ENCODE measurements at places on chromosomes 4 and X.

GRCh38 chr4:79236785-79237184, 89.1 kb downstream of the NAA11 start:
- no peak for DNase-seq

- no peak for DNase-seq
Observed at GRCh38 chr4:100633269-100633668, 115.4 kb upstream of the EMCN start.

GRCh38 chr4:15148691-15149090, 146.4 kb downstream of the CPEB2 start:
- DNase-seq, result no peak

DNA sequence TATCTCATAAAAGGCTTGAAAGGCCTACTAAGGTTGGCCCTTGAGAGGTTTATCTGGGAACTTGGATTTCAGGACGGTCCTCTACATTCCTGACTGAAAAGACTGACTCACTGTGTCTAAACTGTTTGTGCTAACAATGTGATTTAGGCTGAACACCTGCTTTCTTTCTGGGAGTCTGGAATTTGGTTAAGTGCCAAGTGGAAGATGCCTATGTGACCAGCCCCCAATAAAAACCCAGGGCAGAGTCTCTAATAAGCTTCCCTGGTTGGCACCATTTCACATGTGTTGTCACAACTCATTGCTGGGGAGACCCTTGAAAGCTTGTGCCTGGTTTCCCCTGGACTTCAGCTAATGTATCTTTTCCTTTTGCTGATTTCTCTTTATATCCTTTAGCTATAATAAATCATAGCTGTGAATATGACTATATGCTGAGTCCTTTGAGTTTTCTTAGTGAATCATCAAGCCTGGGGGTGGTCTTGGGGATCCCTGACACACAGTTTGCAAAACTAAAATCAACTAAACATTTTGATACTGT, 55.1 kb downstream of the GPR82 start:
- DNase-seq, result no peak

DNA sequence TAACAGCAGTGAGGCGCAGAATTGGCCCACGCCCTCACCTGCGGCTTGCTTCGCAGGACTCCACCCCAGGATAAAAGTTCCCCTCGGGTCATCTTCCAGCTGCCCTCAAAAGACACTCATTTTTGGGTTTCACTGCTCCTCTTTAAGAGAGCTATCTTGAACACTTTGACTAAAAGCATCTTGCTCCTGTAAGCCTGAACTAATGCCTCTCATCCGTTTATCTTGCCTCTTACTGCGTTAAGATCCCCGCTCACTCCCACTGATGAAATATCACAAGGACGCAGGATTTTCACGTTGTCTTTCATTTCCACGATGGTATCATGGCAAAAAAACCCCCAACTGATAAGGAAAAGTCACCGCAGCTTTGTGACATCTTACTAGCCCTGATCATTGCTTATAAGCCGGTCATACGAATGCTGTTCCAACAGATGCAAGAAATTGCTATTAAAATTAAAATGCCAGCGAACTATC, 591 bp upstream of the ACSL4 start:
- DNase-seq, result no peak

DNA sequence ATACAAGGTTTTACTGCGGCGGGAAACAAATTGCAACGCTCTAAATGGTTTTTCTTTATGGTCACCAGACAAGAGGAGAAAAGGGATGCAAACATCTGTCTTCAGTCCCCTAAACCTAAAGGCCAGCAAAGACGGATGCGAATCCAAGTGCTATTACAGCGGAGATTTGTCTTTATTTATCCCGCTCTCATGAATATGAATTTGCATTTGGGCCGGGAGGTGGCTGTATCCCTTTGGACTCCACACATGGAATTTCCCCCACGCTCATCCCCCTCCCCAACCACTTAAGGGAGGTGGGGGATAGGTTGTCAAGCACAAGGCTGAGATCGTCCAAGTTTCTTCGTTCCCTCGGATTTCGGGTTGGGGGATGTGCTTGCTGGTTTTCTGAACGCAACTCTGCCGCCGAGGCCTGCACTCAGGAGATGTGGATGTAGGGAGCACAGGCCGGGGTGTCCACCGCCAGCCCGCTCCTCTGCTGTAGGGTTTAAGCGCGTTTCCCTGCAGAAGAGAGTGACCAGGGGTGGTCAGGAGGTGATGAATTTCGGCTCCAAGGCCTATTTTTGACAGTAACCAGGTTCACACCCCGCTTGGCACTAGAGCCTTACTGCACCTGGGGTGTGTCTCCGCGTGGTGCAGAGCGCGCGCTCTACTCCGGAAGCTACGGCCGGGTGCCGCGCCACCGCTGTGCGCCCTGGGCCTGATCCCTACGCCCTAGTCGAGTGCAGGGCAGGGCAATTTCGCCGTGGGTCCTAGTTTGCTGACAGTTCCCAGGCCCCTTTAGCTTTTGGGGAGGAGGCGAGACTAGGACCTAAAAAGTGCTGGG, 2.3 kb upstream of the PHOX2B start:
- DNase-seq, result no peak

- no peak for DNase-seq
Observed at GRCh38 chrX:82589410-82589809, 918.7 kb upstream of the POU3F4 start.

DNA sequence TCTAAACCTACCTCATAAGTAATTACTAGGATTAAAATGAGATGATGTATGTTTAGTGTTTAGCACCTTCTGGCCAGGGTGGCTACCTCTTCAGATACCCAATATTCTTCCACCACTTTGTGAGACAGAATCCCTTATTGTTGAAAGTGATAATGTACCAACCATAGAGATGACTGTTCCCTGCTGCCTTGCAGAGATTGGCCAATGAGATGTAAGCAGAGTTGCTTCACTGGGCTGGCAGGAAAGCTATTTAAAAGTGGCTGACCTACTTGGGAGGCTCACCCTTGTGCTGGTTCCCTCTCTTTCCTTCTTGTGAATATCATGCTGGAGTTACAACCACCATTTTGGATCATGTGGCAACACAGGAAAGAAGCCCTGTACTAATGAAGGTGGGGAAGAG, 58.9 kb downstream of the TMEM154 start:
- no peak for DNase-seq

- no peak for DNase-seq
Observed at GRCh38 chr4:42159271-42160001, 7.0 kb upstream of the BEND4 start.

- no peak for DNase-seq
Observed at GRCh38 chrX:21623778-21624501, 34.2 kb downstream of the KLHL34 start.

GRCh38 chr4:9971711-9972110, 49.6 kb downstream of the SLC2A9 start:
- no peak for DNase-seq

GRCh38 chr4:101066626-101067170, 280.6 kb downstream of the PPP3CA start:
- DNase-seq, result no peak

- no peak for DNase-seq
Observed at GRCh38 chr4:87420276-87420830, 2.0 kb upstream of the NUDT9 start.

DNA sequence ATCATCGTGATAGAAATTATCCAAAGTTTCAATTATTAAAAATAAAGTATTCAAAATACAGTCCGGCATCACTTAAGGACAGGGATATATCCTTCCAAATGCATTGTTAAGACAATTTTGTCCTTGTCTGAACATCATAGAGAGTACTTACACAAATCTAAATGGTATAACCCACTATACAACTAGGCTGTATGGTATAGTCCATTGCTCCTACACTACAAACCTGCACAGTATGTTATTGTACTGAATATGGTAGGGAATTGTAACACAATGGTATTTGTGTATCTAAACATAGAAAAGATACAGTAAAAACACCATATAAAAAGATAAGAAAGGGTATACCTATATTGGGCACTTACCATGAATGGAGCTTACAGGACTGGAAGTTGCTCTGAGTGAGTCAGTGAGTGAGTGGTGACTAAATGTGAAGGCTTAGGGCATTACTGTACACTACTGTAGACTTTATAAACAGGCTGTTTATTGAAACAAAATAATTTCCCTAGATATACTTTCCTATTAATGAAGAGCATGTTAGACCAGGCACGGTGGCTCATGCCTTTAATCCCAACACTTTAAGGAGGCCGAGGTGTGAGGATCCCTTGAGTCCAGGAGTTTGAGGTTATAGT, 44.8 kb upstream of the PTPN13 start:
- DNase-seq, result no peak

DNA sequence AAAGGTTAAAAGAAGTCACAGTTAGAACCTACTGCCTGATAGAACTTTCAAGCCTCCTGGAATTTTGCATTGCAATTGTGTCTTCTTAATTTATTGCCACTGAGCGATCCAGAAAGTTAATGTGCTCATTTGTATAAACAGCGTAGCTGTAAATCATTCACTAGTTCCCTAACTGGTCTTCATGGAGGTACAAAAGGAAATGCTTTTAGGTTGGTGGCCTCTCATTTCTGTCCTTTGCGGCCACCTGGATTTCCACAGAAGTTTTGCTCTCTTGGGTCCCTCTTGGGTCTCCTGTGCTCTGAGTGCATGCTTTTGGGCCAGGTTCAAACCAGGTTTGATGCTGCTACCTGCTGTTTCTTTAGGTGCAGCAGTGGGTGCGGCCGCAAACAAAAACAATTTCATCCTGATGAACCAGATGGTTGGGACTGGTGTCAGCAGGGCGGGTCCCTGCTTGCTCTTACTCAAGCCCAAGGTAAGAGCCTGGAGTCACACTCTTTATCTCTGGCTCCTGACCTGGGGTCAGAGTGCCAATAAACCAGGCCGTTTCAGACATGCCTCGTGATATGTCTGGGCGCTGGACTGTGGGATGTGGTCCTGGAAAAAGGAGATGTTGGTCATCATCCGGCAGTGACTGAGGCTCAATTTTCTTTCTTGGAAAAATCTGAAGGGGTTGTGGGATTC, 270.1 kb downstream of the PTTG2 start:
- peak; percentile 62 for DNase-seq

DNA sequence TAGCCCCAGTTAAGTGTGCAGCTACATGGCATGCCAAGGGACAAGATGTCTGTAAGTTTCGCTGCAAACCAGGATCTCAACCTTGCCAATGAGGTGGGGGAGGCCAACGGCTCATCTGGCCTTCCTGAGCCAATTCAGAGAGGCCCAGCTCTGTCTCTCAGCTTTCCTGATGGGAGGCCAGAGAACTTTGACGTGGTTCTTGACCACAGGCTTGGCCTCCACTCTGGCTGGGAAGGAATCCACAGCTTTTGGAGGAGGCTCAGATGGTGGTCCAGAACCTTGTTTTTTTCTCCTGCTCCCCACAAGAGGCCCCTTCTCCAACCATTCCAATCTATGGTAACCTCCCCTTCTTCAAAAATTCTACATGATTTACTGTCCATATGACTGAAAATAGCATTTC, 9.8 kb downstream of the CAPN6 start:
- DNase-seq, result no peak

GRCh38 chrX:115966920-115967319, 203.6 kb upstream of the AGTR2 start:
- DNase-seq, result no peak

DNA sequence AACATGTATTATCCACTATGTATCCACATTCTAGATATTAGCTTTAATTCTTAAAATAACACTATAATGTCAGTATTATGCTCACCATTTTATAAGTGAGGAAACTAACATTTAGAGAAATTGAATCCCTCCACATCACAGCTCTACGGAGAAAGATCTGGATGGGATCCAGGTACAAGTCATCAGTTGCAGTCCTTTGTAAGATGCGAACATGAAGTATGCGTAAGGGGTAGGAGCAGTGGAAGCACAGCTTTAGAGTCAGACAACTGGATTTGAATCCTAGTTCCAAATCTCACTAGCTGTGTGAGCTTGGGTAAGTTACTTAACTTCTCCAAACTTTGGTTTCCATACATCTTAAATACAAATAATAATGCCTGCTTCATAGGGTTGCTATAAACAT, 162.5 kb downstream of the ATP10D start:
- DNase-seq, result no peak

- no peak for DNase-seq
Observed at GRCh38 chrX:12771445-12772069, 19.7 kb upstream of the PRPS2 start.

DNA sequence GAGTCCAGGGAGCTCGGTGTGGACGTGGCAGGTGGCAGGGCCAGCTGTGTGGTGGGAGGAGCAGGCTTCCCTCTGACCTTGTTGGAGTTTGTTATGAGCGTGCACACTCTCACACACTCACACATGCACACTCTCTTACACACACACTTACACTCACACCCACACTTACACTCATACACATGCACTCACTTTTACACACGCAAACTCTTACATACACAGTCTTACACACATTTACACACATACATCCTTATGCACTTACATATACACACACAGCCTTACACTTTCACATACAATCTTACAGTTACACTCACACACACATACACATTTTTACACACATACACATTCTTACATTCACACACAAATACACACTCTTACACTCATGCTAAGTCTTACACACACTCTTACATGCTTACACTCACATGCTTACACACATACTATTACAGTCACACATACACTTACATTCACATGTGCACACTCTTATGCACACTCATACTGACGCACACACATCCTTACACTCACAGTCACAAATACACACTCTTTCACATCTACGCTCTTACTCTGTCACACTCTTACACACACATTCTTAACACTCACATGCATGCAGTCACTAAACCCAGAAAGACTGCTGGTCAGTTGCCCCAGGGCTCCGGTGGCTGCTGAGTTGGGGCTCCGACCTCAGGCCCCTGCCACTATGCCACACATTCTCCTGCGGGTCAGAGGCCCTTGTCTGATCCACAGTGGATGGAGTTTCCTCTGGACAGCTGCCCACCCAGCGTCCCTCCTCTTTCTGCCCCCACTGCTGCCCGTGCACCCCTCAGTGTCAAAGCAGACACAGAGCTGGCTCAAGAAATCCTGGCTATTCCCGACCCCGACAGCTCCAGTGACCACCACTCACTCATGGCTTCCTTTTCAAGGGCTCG, 95.8 kb downstream of the ADRA2C start:
- no peak for DNase-seq

DNA sequence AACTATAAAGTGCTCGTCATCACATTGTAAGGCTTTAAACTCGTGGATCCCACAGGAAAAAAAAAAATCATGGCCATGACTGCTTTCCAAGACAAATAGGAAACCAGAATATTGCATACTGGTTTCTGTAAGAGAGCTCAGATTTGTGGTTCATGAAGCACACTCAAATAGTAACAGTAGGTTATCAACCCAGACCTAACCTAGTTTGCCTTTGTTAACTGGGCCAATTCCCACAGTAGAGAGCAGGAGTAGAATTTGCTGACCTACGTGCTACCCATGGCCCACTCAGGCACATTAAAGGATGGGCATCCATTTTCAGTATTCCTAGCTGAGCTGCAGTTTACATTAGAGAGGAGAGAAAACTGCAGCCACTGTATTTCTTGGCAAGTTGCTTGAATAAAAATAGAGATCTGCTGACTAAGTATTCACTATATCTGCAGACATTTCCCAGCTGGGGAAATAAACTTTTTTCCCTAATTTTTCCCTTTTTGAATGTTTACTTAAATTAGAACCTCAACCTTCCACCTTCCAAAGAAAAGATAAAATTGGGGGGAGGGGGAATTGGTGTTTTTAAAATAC, 218.5 kb downstream of the SPANXN3 start:
- no peak for DNase-seq

- DNase-seq, result no peak
Observed at GRCh38 chr4:17497890-17498523, 13.9 kb downstream of the QDPR start.

GRCh38 chr4:133866328-133866699, 335.3 kb downstream of the PABPC4L start:
- no peak for DNase-seq

GRCh38 chr4:82352825-82353366, 20.9 kb downstream of the HNRNPD start:
- DNase-seq, result no peak

- DNase-seq, result no peak
Observed at GRCh38 chr4:8657381-8658088, 65.0 kb downstream of the CPZ start.

Measured in NCI-H526 (cell line).